ENCODE measurements at places on chromosomes 7 and 10.

GRCh38 chr7:100896732-100897608, 1.3 kb upstream of the ACHE start:
- DNase-seq, result peak; percentile 78

- DNase-seq, result no peak
These were observed 111.9 kb downstream of the ZMIZ1 start for GRCh38 chr10:79180414-79181221.

DNA sequence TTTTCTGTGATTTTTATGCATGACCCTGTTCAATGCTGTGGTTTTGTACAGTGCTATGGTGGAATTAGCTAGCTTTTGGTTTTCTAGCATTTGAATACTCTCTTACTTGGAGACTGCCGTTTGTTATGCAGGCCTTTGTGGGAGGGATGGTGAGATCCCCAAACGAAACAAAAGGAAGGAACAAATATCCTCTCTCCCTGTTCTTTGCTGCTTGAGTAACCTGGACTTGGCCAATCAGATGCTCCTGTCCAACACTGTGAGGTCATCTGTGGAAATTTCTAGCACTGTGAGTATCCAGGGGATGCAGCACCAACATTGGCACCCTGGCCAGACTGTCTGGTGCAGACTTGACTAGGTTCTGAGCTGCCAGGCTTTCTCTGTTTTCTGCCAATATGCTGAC, 314.4 kb downstream of the ANKRD30A start:
- no peak for DNase-seq

- no peak for DNase-seq
These were observed 76.7 kb downstream of the SFMBT2 start for GRCh38 chr10:7333961-7334641.

DNA sequence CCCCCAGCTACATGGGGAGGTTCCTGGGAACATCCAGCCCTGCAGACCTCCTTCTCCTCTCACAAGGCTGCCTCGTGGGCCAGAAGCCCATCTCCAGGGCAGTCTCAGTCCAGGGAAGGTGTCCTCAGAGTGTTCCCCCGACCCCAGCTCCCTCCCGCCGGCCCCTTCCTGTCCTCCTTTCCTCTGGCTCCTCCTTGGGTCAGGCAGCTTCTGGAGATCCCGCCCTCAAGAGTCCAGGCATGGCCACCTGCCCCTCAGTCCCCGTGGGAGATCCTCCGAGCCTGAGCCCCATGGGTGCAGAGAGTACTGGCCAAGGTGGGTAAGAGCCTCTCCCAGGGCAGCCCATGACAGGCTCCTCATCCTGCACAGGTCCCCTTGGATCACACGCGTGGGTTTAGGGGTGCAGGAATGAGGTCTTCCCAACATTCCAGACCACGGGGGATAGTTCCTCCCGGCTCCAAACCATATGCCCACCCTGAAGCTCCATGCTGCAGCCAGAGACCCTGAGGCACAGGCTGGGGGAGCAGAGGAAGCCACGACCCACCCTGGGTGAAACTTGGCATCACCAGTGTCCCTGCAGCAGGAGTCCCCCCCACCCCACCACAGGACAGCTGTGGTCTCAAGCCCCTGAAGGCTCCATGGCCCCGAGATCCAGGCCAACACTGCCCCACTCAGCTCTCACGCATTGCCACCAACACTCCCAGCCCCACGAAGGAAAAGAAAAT, 65.5 kb downstream of the OAT start:
- no peak for DNase-seq

- no peak for DNase-seq
These were observed 1.2 kb downstream of the SLC4A2 start for GRCh38 chr7:151060416-151061212.

GRCh38 chr7:78777829-78778228, 675.6 kb downstream of the MAGI2 start:
- no peak for DNase-seq

Data from B cell (primary cell).